Renal pelvis (tissue), 12 donors: ENCODE measurements at places on chromosomes 6 and 20. TPM values are rescaled to one million over a fixed set of nuclear protein-coding genes. Genes with fewer than 3 reads are reported as not detected.

GRCh38 chr6:130964289-130964688 lies 98.8 kb downstream of the EPB41L2 start:
- no peak for DNase-seq

DNA sequence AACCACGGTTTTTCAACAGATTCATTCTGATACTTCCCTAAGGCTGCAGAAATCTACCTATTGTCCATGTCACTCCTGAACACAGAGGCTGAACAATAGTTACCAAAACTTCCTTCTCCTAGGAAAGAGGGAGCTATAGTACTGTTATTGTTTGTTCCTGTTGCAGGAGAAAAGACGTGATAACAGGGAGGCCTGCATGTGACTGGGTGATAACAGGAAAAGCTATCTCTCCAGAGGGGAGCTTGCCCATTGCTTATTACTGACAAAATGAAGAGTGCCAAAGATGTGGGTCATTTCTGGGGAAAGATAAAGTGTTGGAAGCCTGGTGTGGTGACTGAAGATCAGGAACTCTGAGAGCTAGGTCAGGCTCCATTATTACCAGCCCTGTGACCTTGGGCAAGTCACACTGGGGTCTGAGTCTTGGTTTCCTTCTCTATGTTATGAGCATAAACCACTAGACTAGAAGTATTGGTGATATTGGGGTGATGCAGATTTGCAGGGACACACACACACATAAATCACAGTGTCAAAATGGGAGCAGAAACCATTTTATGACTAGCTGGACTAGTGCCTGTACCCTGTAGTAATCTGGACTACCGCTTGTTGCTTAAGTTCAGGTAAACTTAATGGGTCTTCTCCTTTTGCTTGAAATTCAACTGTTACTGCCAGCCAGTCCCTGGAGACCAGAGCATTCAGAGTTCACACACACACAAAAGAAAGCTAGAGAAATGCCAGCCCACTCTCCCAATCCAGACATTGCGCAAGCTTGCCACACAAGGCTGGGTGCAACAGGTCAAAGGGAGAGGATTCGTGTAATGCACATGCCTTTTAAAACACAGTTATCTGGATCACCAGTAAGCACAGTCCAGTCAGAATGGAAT lies 136.0 kb upstream of the CNR1 start:
- DNase-seq: no peak

- DNase-seq: no peak
Observed at GRCh38 chr6:71079677-71080076, 122.8 kb upstream of the B3GAT2 start.

- DNase-seq: no peak
Observed at GRCh38 chr6:132814716-132815570, 574 bp downstream of the RPS12 start.

GRCh38 chr6:106124015-106124414 lies 37.9 kb downstream of the PRDM1 start:
- no peak for DNase-seq

DNA sequence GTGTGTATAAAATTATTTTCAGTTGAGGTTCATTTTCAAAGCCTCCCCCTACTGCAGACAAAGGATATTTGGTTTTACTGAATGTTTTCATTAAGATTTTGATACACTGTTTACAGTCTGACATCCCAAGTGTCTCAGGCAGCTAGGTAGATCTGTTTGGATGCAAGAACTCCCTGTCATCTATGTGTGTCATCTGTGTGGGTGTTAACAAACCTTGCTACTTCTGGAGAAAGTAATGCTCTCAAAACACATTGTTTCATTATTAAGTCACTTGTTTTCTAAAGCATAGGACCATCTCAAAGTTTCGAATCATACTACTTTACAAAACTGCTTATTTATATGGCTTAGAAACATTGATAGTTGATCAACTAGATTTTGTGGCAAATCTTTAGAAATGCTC lies 114.5 kb upstream of the TMEM170B start:
- no peak for DNase-seq

GRCh38 chr6:157225575-157225995 lies 97.7 kb downstream of the TMEM242 start:
- DNase-seq: no peak

GRCh38 chr6:3631877-3632276 lies 119.6 kb downstream of the PXDC1 start:
- DNase-seq: no peak

Gene ALDH5A1
- 31.9 TPM for polyA plus RNA-seq

Gene SH3BGRL2
- 31.0 TPM for polyA plus RNA-seq

Gene CEP162
- polyA plus RNA-seq: 19.6 TPM

Gene AURKA
- 17.3 TPM for polyA plus RNA-seq

Gene C6orf58
- polyA plus RNA-seq: 1.3 TPM

Gene PTCRA
- polyA plus RNA-seq: 0.48 TPM

Gene BPIFA1
- not detected for polyA plus RNA-seq

Gene SYCP2
- 4.9 TPM for polyA plus RNA-seq

Gene ENPP4
- 15.9 TPM for polyA plus RNA-seq
